ENCODE measurements at places on chromosomes 7 and 10.

- no peak for DNase-seq
Observed at GRCh38 chr7:149721084-149721601, 52.2 kb downstream of the ZNF467 start.

DNA sequence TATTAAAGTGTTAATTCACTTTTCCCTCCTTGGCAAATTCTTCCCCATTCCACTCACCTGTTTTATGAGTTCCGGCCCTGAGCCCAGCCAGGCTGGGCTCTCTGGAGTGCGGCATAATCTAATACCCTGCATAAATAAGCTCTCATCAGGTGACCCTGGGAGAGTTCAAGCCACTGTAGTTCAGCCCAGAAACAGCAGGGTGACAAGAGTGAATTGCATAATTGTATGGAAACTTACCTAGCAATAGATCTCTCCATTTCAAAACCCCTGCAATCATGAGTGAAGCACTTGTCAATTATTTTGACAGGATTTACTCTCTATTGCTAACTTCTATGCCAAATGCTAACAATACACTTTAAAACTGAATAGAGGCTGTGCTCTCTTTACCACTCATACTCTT is 94.7 kb downstream of the OSBPL3 start:
- no peak for DNase-seq

DNA sequence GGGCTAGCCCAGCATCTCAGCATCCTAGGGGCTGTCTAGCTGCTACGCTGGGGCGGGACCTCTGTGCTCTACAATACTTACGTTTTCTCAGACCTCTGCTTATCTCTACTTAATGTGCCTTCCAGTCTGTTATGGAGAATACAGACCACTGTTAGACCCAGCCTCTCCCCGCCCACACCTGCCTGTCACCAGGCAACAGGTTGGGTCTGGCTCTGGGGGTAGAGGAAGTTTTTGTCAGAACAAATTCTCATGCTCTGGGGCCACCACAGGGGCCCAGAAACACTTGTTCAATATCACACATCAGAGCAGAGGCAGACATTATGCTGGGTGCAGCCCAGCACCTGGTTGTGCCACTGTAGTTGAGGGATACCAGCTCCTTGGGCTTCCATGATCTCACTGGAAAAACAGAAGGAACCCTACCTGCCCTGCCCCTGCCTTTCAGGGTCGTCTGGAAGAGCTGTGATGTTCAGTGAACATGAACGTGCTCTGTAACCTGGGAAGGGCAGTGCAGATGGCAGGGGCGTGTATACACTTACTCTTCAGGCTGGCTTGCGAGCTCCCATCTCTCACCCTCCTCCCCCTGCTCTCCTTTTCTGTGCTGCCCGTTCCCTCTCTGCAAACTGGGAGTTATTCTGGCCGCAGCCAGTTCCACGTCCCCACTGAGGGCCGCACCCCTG is 135.2 kb upstream of the PODXL start:
- no peak for DNase-seq

GRCh38 chr10:99908512-99908911 is 101.2 kb downstream of the DNMBP start:
- no peak for DNase-seq

DNA sequence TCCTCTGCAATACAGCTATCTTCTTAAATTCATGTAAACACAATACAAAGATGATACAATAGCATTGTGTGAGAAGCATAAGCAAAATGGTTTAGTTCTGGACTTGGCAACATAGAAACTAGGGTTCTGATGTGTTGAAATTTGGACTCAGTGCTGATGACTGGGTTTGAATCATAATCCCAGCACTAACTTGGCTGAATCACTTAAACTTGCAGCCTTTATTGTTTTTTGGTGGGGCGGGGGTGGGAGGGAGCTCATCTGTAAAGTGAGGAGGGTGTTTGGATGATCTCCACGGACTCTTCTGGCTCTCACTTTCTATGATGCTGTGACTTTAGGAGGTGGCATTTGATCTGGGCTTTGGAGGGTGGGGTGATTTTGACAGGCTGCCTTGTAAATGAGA is 158.2 kb downstream of the WNT2 start:
- no peak for DNase-seq

DNA sequence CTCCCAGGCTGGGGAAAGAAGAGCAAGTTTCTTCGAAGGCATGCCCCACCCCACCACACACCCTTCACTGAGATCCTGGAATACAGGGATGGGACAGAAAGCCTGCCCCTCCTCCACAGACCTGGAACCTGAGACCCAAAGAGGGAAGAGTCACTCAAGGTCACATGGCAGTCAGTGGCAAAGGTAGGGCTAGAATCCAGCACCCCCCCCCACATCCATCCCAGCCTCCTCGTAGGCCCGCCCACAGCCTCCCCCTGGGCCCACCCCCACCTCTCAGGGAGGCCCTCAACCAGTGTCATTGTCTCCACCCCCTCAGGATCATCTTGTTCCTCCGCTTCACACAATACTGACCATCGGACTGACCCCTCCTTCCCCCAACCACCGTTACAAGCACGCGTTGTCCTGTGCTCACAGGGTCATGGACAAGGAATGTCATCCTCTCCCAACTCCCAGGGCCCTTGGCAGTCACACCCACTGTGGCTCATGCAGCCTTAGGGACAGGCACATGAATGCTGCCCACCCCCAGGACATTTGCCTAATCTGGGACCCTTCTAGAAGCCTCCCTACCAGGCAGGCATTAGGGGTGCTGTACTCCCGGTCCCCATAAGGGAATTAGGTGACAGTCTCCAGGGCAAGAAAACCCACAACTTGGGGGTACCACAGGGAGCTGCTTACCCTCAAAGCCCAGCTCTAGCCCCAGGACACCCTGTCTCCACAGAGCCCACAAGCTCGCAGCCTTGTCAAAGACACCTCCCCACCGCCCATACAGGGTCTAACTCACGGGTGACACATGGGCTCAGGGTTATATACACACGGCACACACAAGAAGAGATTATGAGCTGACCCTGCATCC is 1.4 kb downstream of the KCNH2 start:
- no peak for DNase-seq

GRCh38 chr7:31545549-31545948 is 31.7 kb downstream of the ITPRID1 start:
- DNase-seq = no peak

DNA sequence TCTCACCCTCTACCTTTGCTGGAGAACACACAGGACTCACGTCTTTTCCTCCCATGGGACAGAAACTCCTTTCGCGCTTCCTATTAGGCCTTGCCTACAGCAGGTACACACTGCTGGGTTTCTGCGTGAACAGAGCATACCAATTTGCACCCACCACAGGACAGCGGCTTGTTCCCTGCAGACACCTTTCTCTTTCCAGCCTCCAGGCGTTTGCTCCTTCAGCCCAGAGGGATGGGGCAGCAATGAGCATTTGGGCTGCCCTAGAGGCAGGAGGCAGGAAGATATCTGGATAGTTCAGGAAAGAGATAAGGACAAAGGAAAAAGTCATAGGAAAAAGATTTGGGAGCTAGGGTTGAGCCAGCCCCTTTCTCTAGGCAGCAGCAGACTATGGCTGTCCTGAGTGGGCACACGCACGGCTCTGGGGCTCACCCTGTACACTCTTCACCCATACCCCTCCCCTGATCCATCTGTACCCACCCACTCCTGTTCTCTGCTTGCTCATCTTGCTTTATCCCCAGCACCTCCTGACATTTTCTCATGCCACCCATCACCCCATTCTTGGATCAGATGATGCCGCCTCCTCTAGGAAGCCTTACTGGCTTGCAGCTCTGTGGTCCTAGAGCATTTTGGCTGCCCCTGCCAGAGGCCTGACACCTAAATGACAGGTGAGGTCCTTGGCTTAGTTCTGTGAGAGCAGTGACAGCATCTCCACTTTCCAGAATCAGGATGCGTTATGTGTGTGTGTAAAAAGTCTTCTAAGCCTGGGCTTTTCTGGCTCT is 40.7 kb upstream of the SPDYE3 start:
- no peak for DNase-seq

DNA sequence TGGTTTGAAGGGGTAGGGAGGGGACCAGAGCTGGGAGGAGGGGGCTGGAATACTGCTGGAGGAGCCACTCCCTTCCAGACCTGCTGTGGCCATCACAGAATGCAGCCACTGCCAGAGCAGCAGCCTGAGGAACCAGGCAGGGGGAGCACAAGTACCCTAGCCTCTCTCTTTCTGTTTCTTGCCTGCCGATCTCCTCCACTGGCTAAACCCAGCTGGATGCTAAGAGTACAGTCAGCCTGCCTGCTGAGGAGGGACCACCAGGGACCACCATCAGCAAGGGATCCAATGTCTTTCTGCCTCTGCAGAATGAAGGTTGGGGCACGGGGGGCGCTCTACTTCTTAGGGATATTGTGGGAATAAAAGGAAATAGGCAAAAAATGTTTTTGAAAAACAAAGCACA is 4.7 kb downstream of the BLVRA start:
- no peak for DNase-seq

- DNase-seq = no peak
Observed at GRCh38 chr7:156956727-156957126, 7.2 kb downstream of the NOM1 start.

GRCh38 chr7:82247814-82248433 is 195.7 kb downstream of the CACNA2D1 start:
- no peak for DNase-seq

GRCh38 chr7:128167042-128167701 is 73.9 kb upstream of the LEP start:
- no peak for DNase-seq

- no peak for DNase-seq
Observed at GRCh38 chr10:68597407-68597806, 37.3 kb downstream of the TET1 start.

- DNase-seq = no peak
Observed at GRCh38 chr10:10222304-10222841, 795.3 kb upstream of the CELF2 start.

DNA sequence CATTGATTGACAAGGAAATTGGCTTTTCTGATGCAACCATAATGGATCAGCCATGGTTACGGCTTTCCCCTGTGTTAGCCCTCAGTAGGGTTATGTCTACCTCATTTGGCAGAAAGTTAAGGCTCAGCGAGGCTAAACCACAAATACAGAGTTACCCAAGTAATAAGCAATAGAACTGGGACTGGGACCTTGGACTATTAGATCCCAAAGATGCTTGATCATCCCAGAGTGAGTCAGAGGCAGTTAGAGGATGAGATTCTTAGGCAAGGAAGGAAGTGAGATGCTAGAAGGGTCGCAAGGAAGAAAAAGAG is 401.4 kb downstream of the TNS3 start:
- DNase-seq = no peak
